AG08396 (cell line): ENCODE measurements at places on chromosomes 16 and 17.

- DNase-seq, result no peak
Measured at GRCh38 chr17:28182559-28182958, 136.4 kb upstream of the TMEM97 start.

- DNase-seq, result no peak
Measured at GRCh38 chr16:57766714-57767348, 31.3 kb downstream of the KATNB1 start.

DNA sequence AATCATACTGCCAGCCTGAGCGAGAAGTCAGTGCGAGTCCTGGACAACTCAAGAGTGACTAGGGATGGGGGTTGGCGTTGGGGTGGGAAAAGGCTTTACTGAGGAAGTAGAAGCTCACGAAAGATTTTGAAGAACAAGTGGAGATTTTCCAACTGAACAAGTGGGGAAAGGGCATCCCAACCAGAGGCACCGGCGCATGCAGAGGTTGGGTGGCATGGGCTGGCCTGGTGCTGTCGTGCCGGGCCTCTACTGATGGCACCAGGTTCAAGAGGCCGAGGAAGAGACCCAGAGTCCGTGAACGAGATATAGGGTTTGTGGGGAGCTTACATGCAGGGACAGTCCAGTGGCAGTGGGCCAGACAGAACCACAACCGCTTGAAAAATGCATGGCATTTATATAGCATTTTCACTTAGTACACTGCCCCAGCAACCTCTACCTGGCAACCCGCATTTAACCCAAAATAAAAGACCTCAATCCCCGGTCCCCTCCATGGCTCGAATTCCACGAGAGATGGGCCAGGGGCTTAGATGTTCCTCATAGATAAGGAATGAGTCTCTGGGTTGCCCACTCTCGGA, 7.7 kb upstream of the ITGA3 start:
- no peak for DNase-seq

DNA sequence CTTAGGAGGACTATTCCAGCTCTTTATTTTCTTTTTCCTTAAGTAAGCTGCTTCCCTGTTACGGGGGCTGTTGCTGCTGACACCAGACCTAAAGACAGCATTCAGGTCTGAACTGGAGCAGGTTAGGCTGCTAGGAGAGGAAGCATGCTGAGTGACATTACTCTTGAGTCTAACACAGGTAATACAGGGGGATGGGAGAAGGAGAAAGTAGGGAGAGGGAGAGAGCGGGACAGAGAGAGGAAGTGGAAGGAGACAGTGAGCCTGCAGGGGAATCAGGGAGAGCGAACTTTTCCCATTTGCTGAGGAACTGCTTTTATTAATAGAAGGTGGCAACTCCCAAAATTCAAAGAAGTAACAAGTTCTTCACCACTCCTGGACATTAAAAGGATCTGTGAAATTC, 130.9 kb downstream of the PARN start:
- DNase-seq, result no peak

- no peak for DNase-seq
Measured at GRCh38 chr16:77470851-77471250, 36.0 kb upstream of the ADAMTS18 start.

- peak; percentile 75 for DNase-seq
Measured at GRCh38 chr17:32936894-32937500, 9.0 kb downstream of the TMEM98 start.

- no peak for DNase-seq
Measured at GRCh38 chr16:14193316-14193871, 122.3 kb downstream of the MRTFB start.

GRCh38 chr16:50457423-50457822, 88.6 kb upstream of the BRD7 start:
- no peak for DNase-seq

- DNase-seq, result no peak
Measured at GRCh38 chr16:17965133-17965900, 371.2 kb downstream of the NPIPA8 start.

- DNase-seq, result no peak
Measured at GRCh38 chr17:73293031-73293430, 18.8 kb downstream of the CDC42EP4 start.

GRCh38 chr16:75005697-75006096, 6.9 kb downstream of the ZNRF1 start:
- DNase-seq, result no peak

DNA sequence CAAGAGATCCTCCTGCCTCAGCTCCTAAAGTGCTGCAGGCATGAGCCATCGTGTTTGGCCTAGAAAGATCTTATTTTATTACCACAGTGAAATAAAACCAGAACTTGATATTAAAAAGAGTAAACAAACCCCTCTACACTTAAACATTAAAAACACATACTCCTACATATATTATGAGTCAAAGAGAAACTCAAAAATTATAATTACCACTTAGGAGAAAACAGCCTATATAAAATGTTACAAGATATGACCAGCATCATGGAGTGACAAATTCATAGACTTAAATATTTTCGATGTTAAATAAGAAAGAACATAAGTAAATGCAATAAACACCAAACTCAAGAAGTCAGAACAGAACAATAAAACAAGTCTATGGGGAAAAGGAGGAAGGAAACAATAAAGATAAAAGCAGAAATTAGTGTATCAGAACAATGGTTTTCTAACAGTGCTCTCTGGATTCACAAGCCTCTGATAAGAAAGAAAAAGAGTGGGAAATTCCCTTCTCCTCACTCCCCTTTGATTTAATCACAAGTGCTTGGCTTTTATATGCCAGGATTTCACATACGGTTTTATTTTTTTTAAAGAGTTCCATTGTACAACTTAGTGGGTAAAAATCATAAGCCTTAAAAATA, 23.0 kb downstream of the SKAP1 start:
- no peak for DNase-seq

GRCh38 chr16:28933171-28933570, 1.4 kb downstream of the CD19 start:
- no peak for DNase-seq

DNA sequence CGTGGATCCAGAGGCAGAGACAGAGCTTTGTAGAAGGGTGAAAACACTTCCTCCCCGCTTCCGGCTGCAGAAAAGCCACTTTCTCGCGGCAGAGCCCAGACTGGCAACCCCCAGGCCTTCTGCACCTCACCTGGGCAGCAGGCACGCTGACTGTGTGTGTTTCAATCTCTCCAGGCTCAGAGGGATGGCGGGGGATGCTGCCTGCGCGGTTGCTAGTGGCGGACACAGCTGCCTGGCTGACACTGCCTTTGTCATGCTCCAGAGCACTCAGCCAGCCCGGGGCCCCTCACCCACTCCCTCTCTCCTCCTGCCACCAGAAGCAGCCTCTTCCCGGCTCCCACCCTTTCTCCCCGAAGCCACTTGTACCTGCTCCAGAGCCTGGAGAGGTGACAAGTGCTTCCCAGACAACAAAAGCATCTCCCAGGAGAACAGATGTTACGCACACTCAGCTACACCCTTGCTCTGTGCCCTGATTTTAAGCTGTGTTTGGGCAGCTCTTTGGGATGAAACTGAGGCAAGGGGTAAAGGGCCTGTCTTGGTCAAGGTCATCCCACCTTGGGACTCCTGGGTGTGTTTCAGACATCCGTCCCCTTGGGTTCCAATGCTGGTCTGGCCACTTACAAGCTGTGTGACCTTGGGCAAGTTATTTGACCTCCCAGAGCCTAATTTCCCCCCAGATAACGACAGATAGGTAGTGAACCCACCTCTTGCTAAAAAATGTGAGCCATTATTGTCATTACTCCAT, 9.2 kb upstream of the GLIS2 start:
- no peak for DNase-seq

DNA sequence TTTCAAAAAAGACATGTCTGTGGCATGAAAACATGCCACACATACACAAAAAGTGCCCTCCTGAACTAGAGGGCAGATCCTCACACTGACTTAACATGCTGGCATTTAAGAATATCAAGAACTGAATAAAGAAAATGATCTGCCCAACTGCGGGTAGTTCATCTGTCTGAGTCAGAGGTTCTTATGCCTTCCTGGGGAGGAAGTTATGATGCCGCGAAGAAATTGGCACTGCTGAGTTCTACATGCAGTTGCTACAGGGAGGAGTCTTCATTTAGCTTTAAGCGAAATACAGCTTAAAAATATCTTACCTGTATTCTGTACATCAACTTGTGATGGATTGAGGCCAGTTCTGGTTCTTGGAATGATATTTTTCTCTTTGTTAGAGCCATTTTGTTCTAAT, 6.3 kb downstream of the ALDH3A2 start:
- no peak for DNase-seq

DNA sequence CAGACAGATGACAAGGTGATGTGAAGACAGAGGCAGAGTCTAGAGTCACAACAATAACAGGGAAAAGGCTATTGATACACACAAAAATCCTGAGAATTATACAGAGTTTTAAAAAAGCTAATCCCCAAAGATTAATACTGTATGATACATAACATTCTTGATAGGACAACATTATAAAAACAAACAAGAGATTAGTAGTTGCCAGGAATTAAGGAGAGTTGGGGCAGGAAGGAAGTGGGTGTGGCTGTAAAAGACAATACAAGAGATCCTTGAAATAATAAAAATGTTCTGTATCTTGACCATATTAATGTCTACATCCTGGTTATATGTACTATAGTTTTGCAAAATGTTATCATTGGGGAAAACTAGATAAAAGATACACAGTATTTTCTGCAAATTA, 309.5 kb upstream of the PMFBP1 start:
- DNase-seq, result no peak

DNA sequence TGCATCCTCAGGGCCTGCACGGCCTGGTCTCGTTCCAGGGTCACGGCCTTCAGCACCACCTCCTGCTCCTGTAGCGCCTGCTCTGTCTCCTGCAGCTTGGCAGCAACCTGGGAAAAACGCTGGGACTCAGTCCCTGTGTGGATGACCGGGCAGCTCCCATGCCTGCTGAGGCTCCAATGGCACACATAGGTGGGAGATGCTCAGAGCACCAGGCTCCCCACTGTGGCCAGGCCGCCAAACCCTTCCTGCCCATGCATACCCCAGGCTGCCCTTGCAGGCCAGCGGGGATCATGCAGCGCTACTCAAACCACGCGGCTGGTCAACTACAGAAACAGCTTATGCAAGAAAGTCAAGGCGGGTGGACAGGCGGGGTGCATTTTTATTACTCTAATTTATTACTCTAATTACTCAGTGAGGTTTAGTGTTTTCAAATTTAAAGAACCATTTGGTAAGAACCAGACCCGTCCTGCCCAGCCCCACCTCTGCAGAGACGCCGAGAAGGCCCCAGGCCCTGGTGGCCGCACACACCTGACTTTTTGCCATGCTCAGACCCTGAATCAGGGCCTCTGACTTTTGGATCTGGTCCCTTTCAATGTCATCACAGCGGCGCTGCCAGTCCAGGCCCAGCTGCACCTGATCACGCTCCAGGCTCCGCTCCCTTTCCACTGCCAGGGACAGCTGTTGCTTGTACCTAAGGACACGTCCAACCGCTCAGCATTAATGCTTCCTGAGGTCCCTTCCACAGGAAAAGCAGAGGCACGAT, 34.0 kb downstream of the CCDC57 start:
- DNase-seq, result no peak

- peak; percentile 65 for DNase-seq
Measured at GRCh38 chr17:12522743-12523183, 142.9 kb upstream of the MYOCD start.

- DNase-seq, result no peak
Measured at GRCh38 chr16:21704733-21705132, 41.0 kb downstream of the OTOA start.
